Nephron progenitor cell (in vitro differentiated cells): ENCODE measurements at places on chromosomes 13 and 19.

GRCh38 chr13:92657565-92657964 lies 569.0 kb upstream of the GPC6 start:
- no peak for DNase-seq

- DNase-seq = peak; percentile 66
These were observed 10.9 kb upstream of the MEIS3 start for GRCh38 chr19:47430041-47430802.

DNA sequence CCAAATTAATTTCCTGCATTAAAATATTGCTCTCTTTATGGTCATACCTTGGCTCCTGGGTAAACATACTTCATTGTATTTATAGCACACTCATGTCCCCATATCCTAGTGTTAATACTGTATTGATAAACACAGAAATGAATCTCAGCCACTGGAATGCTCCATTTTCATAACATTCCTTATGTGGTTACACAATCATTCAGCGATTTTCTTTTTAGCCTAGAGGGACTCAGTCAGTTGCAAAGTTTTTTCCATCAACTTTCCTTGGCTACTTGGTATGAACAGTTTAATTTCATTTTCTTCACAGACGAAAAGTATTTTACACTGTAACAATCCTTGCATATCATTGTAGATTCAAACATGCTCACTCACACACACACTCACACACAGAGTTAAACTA lies 471.5 kb downstream of the FGF14 start:
- DNase-seq = no peak

DNA sequence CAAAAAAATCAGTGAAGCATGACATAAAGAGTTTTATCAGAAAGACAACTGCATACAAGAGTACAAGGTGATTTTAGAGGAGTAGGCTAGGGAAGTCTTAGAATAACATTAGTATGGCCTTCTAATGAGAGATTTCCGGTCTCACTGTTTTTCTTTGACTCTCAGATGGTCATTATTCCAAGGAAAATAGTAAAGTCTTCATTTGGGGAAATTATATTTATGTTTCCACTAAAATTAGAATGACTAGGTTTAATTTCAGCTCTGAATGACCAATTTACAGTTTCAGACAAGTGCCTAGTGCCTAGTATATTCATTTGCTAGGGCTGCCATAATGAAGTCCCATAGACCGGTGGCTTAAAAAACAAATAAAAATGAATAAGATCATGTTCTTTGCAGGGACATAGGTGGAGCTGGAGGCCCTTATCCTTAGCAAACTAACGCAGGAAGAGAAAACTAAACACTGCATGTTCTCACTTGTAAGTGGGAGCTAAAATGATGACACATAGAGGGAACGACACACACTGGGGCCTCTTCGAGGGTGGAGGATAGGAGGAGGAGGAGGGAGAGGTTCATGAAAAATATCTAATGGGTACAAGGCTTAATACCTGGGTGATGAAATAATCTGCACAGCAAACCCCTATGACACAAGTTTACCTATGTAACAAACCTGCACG lies 303.1 kb downstream of the PCDH9 start:
- no peak for DNase-seq

GRCh38 chr19:30135797-30136196 lies 193.8 kb downstream of the URI1 start:
- no peak for DNase-seq

DNA sequence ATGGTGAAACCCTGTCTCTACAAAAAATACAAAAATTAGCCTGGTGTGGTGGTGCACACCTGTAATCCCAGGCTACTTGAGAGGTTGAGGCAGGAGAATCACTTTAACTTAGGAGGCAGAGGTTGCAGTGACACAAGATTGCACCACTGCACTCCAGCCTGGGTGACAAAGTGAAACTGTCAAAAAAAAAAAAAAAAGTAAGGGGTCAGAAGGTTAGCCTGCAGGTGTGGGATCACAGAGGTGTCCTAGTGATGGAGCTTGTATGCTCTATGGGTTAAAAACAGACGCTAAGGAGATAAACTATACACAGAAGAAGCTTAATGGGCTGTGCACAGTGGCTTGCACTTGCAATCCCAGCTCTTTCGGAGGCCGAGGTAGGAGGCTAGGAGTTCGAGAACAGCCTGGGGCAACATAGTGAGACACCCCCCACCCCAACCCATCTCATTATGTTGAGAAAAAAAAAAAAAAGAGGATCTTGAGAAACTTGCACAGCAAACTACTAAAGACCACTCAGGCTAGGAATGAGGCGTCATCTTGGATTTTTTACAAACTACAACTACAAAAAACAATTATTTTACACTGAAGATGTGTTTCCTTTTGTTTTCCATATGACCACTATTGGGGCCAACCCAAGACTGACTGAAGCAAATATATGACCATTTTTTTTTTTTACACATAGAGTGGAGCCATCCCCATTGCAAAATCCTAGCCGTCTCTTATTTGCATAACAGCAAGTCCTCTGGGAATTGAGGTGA lies 7.9 kb downstream of the FOSB start:
- DNase-seq = no peak

DNA sequence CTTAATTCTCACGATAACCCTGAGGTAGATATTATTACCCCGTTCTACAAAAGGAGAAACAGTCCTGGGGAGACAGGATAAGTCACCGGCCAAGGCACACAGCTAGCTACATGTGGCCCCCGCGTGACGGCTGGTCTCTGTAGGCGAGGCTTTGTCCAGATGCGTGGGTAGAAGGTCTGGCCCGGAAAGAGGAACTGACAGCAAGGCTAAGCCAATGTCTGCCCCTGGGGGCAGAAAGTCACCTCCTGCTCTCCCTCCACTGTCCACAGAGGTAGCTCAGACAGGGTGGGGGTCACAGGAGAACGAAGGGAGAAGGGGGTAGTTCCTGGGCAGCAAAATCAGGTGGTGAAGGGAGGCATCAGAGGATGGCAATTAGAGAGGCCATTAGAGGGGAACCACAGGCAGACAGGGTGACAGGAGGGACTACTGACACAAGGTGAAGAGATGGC lies 1.8 kb downstream of the APOC4 start:
- DNase-seq = no peak

DNA sequence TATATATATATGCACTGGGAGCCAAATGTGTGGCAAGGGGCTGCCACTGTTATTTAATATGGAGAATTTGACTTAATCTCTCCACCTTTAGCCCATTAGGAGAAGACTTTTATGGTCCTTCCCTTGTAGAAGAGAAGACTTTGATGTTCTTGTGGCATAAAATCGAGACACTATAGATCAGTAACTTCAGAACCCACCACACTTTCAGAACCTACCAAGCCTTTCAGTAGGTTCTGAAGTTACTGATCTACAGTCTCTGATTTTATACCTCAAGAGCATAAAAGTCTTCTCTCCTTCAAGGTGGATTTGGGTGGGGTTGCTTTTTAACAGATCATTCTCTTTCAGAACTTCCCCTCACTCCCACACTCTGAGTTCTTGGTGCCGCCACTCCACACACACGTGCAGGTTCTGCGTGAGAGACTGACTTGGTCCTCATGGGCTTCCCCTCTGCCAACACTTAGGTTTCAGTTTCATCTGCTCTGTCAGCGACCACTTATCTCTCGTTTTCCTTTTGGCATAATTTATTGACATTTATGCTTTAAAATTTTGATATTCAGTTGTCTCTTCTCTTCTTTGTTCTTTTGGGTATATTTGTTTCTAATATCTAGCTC lies 213.4 kb upstream of the PCDH17 start:
- DNase-seq = no peak

DNA sequence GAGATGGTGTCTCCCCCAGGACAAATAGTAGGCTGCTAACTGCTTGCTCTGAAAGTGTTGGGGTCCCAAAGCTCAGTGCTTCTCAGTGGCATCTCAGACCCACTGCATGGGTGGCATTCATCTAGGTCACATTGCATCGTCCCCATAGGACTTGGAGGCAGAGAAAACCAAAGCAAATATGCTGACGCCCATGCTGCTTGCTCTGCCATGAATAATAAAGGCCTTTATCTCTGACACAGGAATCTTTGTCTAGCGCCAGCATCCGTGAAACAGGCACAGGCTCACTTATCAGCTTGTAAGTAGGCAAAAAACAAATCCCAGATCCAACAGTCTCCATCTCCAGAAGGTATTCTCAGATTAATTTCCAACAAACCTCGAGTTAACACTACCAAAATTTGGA lies 18.9 kb upstream of the IPO5 start:
- no peak for DNase-seq
